ENCODE measurements at places on chromosomes 16 and 17.
A peak's percentile ranks its signal among the peaks of the same experiment; 100 is the strongest.

DNA sequence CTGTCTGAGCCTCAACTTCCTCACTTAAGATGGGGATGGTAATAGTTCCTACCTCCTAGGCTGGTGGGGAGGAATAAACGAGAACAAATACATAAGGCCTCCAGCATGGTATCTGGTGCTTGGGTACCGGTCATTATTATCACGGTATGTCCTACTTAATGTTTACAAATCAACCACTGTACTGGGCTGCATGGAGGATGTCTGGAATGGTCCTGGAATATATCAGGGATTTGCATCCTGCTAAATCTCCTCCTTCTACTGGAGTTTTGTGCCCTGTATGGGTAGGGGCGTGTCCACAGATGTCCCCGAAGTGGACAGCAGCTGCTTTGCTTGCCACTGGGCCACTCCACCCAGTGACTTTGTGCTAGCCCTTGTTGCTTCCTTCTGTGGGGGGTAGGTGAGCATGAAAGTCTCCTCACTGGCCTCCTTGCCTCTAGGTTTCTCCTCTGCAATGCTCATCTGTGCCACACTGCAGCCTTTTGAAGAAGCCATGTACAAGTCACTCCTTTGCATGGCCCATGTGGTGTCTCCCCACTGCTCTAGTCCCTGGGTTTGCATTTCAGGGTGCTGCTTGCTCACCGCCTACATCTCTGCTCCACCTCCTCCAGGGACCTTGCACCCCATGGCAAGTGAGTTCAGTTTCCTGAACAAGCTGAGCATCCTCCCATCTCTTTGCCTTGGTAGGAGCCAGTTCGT lies 2.2 kb upstream of the CMIP start:
- no peak for DNase-seq

GRCh38 chr16:50532576-50532975 lies 15.6 kb upstream of the NKD1 start:
- no peak for DNase-seq

DNA sequence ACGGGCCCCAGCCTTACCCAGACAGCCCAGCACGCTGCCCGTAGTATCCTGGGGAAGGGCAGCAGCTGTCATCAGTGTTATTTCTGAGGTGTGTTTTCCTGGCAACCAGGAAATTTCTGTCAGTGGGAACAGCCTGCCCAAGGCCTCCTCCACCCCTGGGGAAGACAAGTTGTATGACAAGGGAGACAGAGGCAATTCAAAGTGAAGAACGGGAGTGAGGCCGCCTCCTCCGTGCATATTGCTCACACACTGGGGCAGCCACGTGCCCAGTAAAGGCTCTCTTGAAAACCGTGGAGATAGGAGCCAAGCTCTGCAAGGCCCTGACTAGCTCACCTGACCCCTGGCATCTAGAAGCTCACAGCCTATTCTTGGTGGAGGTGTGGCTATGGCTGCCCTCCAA lies 57.6 kb downstream of the RAI1 start:
- DNase-seq, result no peak

GRCh38 chr16:8581831-8582580 lies 8.3 kb downstream of the TMEM114 start:
- DNase-seq, result peak; percentile 67

- no peak for DNase-seq
These were observed 157.4 kb downstream of the RBFOX3 start for GRCh38 chr17:79453481-79453880.

- peak; percentile 45 for DNase-seq
These were observed 898 bp downstream of the TERF2IP start for GRCh38 chr16:75648265-75649076.

DNA sequence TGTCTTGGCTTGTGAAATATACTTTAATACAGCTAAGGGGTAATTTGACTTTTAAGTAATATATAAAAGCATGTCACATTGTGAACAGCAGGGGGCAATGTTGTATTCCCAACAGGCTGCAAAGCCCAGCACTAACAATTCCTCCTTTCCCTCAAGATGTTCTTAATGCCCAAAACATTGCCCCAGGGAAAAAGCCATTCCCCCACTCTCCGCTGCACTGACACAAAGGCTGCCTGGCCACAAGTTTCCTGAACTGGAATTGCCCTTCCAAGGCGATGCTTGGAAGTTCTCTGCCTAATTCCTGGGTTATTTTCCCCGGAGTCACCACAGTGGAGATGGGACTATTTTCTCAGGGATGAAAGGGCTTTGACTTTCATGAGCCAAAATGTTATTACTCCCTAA lies 27.2 kb downstream of the CLEC16A start:
- DNase-seq, result peak; percentile 69
